Inflammatory macrophage treated with lipopolysaccharide for 4 hours (primary cell): ENCODE measurements at places on chromosomes 6 and 20.

DNA sequence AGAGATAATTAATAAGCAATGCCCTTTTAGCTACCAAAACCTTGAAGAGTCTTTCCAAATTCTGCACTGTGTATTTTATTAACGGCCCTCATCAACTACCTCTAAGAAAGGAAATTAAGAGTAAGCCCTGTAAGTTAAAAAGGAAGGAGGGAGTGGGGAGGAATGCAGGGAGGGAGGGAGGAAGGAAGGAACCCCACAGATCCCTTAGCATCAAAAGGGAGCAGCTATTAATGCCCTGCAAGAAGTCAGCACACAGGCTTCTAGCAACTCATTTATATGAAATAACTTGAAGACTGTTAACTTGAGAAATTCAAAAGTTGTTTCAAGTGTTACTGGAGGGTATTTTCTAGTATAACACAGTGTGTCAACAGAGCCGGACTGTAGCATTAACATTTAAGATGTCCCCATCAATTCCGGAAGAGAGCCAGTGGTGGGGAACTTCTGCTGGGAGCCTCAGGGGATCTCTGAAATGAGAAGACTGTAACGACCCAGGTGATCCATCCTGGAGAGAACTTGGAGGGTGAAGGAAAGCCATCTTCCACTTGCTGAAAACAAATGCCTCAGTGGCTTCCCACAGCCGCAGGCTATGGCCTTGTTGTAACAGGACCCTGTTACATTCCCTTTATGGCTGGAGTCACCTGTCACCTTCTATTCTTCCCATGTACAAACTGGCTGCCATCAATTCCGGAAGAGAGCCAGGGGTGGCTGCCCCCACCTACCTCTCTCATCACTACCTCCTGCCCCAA lies 33.2 kb downstream of the SLC22A23 start:
- DNase-seq: no peak

DNA sequence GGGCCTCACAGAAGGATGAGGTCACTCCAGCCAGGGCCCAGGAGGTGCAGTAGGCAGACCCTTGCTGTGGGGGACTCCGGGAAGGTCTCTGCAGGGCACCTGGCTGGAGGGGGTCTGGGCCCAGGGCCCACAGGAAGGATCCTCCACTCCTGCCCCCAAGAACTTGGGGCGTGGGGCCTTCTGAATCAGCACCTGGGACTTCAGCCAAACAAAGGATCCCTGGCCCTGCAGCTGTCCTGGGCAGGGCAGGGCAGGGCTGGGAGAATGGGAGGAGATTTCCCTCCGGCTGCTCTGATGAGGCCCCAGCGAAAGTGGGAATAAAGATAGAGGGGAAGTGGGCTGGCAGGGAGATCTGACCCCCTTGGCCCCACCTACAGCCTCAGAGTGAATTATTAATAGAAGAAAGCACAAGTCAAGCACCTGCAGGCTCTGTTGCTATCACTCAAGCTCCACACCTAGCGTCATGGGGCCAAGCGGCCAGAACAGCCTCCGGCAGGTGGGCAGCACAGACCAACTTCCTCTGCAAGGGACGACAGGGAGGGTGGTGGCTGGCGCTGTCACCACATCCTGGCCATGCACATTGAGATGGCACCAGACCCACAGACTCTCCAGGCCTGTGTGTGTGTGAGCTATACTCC lies 61.6 kb upstream of the MRPS10 start:
- DNase-seq: no peak

GRCh38 chr20:21571841-21572690 lies 58.2 kb upstream of the NKX2-2 start:
- DNase-seq: no peak

GRCh38 chr6:136753624-136754023 lies 38.7 kb downstream of the MAP3K5 start:
- DNase-seq: no peak

DNA sequence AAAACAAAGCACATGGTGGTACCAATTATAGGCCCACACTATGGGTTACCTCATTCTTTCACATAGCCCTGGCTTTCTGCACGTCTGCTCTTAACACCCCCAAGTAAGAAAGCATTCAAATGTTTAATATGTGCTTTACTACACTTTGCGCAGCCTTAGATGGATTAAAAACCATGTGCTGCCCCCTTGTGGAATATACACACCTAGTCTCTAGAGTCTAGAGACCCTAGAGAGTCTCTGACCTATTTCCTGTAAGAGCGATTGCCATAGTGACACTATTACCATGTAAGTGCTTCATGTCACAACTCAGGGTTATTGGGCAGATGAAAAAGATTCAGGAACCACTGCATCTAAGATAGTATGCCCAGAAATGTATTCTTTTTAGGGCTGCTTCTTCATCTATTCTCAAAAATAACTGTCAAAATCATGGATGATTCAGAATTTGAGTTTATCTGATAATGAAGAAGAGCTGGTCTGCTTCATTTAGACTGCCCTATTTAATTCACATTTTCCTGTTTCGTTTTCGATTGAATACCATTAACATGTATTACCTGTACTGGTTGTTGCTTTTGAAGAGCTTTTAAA lies 186.3 kb downstream of the ADGB start:
- peak; percentile 56 for DNase-seq

DNA sequence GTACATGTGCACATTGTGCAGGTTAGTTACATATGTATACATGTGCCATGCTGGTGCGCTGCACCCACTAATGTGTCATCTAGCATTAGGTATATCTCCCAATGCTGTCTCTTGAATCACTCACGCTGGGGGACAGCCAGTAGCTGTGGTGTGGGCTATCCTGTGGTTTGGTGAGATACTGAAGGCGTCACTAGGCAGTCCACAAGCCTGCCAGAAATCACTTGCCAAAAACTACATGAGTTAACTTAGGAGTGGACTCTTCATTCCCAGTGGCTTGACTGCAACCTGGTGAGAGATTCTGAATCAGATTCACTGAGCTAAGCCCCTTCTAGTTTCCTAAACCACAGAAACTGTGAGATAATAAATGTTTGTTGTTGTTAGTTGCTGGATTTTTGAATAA lies 191.3 kb downstream of the TSHZ2 start:
- DNase-seq: no peak

DNA sequence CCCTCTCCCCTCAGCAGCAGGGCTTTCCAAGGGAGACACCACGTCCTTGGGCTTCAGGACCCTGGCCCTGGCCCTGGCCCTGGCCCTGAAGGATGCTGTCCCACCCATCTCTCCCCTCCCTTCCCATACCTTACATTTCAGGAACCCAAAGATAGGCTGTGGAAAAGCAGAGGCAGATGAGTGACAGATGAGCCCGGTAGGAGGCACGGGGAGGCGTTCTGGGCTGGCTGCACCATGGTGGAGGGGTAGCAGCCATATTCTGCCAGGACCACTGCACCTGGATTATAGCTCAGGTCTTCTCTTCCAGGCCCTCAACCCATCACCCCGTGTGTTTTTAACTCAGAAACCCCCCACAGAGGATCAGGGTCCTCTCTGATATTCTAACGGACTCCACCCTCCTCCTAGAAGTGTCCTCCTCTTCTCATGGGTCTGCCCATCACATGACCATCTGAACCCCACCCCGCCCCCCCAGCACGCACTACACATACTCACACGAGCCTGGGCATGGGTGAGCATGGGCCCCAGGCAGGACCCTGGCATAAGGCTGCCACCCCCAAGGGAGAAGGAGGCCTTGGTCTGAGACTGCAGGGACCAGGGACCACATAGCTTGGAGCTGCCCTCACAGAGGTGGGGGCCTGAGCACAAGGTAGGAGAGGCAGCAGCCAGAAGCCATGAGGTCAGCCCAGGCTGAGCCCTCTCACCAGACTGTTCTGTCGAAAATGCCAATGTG lies 220.8 kb upstream of the CDH4 start:
- no peak for DNase-seq

DNA sequence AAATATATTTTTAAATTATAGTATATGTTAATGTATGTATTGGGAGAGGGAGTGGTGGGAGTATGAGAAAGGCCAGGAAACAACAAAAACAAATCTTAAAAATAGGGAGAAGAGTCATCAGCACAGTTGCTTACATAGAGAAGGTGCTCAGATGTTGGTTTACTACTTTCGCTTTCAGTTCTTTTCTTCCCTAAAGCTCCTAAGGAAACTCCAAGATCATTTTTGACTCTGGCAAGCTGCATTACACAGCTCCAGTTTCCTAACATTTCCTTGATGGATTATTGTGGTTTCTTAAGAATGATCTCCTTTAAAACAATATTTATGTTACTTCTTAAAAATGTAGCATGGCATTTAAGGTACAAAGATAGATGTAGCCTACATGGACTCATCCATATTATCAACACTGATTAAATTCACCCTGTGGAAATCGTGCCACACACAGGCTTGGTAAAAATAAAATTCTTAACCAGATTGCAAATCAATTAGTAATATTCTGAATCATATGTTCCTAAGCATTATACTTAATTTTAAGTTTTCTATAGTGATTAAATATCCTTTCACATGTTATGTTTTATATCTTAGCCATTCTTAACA lies 118.0 kb upstream of the MAN1A1 start:
- peak; percentile 57 for DNase-seq

DNA sequence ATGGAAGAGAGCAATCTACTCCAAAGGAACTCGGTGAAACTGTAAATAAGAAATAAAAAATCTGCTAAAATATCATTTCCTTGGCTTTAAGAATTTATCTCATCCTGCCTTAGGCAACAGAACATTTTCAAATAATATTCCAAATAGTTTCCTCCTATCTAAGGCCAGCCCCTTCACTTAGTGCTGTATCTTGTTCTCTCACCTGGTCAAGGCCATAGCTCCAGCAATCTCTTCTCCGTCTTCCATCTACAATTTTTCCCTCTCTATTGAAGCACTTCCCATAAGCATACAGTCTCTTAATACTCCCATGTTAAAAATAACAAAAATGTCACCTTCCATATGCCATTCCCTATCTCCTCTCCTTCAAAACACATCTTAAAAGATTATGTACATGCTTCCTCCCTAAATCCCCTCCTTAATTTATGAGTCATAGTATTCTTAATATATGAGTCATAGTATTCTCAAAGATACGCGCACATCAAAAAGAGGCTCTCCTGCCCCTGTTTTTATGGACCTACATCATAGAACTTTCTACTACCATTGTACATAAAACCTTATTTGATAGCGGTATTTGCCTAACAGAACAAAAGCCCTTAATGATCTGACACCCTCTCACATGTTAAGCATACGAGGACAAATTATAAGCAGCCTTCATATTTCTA lies 146.9 kb downstream of the PDE10A start:
- DNase-seq: no peak

DNA sequence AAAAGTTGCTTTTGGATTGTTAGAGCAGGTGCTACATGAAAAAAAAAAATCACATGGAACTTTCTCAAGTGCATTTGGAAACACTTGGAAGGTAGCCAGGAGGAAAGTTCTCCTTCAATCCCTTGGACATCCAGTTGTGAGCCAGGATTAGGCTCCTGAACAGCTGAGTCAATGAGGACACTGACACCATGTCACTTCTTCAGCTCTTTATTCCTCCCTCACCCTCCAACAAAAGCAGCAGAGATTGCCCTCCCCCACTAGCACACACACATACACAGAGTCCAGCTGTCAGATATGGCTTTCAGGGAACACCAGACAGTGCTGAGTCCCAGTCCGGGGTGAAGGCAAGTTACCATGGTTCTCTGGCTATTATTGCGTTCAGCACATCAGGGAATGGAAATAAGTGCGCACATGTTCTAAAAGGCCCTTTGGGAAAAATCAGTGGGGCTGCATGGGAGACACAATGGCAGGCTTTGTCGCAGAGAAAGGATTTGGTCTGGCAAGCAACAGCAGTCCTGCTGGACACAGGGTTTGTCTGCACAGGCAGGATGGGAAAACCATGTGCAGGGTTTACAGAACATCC lies 124.7 kb upstream of the MARCKS start:
- no peak for DNase-seq

- no peak for DNase-seq
Observed at GRCh38 chr6:85660181-85660611, 17.5 kb upstream of the SYNCRIP start.

- no peak for DNase-seq
Observed at GRCh38 chr6:53566755-53567154, 21.9 kb upstream of the GCLC start.

DNA sequence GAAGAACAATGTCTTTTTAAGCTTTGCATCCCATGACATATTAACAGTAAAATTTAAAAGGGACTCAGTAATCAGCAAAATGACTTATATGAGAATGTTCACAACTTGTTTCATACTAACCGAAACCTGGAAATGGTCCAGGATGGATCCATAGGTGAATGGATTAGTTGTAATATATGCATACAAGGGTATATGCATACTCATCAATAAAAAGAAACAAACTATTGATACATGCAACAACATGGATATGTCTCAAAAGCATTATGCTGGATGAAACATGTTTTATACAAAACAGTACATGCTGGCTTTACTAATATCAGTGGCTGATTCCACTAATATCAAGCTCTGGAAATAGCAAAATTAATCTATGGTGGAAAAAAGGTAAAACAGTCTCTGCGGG lies 108.5 kb upstream of the HIVEP1 start:
- no peak for DNase-seq

GRCh38 chr20:53307964-53308597 lies 285.6 kb downstream of the ZNF217 start:
- DNase-seq: no peak

DNA sequence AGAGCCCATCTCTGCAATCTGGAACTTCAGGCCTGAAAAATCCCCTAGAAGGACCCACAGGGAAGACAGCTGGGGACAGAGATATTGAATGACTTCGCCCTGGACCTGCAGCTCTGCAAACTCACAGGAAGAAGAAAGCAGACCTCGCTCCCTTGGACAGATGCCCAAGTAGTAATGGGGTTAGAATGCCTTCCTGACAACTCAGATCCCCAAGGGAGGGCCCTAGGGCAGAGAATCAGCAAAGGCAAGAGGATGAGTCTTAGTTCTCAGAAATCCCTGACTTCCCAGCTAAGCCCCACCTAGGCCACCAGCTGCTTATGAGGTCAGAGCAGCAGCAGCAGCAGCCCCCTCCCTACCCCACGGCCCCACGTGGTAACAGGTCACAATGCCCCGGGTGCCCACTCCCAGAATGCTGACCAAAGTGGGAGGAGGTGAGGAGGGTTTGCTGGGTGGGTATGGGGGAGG lies at the start of gene C20orf141:
Gene C20orf141 (plus strand): TSS at position 401 of the 465 bp plus-strand sequence. CDS start 198 bp downstream, outside the sequence.
- no peak for DNase-seq
